ENCODE measurements at places on chromosomes 11 and 22. TPM values are rescaled to one million over a fixed set of nuclear protein-coding genes. Genes with fewer than 3 reads are reported as not detected.
A peak's percentile ranks its signal among the peaks of the same experiment; 100 is the strongest.

DNA sequence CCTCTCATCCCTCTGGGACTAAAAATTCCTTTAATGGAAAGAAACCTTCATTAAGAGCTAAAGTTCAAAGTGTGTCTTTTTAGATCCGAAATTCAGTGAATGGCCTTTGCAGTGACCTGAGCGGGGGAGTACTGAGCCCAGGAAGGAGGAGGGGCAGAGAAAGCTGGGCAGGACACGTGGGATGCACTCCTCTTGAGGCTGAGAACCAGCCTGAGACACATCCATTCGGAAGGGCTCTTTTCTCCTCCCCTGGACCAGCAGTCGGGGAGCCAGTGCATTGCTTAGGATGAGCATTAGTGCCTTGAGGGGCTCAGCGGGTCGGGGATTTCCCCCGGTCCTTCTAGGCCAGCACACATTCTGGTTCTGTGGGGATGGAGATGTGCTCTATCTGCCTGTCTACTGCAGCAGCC lies 258.9 kb upstream of the B3GAT1 start:
- H3K4me3 ChIP-seq, result no peak overlapping the region
- H3K27ac ChIP-seq, result no peak overlapping the region

GRCh38 chr22:41910050-41911000 lies 4.5 kb downstream of the SHISA8 start:
- H3K4me1 ChIP-seq, result no peaks in the 10 kb centered on the region
- peaks cover 36% of the 10 kb centered on the region for H3K27me3 ChIP-seq
- H3K4me3 ChIP-seq, result no peak overlapping the region
- H3K36me3 ChIP-seq, result peaks cover 5% of the 10 kb centered on the region
- DNase-seq, result no peak

DNA sequence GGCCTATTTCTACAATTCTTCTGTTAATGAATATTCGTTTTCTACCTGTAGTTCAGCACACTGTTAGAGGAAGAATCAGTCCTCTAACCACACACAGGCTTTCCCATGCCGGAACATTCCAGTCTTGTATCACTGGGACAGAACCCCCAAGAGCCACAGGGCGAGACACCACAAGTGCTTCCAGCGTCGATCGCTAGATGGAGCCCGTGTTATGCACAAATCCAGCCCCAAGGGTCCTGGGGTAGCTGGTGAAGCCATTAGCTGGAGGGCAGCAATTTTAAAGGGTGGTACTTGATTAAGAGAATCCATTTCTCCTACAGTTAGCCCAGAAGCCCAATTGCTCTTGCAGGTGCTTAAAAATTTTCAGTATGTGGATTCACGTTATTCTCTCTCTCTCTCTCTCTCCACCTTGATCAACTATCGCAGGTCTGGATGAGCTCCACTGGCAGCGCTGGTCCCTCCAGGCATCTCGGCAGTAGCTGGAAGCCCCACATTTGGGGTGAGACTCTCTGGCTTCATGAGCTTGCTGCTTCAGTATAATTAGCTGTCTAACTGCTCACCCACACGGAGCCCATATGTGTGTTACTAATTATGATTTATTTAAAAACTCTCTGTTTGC lies 148.2 kb upstream of the SNX19 start:
- H3K36me3 ChIP-seq, result no peaks in the 10 kb centered on the region
- peaks cover 31% of the 10 kb centered on the region for H3K27me3 ChIP-seq
- H3K4me1 ChIP-seq, result peaks cover 16% of the 10 kb centered on the region
- DNase-seq, result no peak
- H3K27ac ChIP-seq, result peak overlapping the region; percentile 22
- no peak overlapping the region for H3K4me3 ChIP-seq

DNA sequence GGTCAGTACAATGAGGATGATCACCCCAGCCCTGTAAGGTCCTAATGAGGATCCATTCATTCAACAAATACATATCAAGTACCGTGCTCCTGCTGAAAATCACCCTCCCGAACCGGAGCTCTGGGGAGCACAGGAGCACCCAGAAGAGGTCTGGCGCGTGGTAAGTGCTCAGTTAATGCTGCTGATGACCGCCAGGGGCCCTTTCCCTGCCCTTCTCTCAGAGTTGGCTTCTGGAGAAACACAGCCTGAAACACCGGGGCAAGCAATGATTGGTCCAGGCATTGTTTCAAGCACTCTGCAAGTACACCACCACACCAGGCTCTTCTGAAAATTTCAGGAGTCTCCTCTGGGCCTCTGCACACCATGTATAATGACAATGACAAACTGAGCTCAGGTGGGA lies 3.8 kb upstream of the CCDC86 start:
- no peaks in the 10 kb centered on the region for H3K36me3 ChIP-seq
- peaks cover 14% of the 10 kb centered on the region for H3K4me1 ChIP-seq
- peaks cover 19% of the 10 kb centered on the region for H3K27me3 ChIP-seq
- no peak overlapping the region for H3K27ac ChIP-seq

GRCh38 chr11:4381901-4382300 lies 11.6 kb downstream of the TRIM21 start:
- peaks cover 18% of the 10 kb centered on the region for H3K36me3 ChIP-seq
- H3K4me1 ChIP-seq, result no peaks in the 10 kb centered on the region
- H3K4me3 ChIP-seq, result no peak overlapping the region

DNA sequence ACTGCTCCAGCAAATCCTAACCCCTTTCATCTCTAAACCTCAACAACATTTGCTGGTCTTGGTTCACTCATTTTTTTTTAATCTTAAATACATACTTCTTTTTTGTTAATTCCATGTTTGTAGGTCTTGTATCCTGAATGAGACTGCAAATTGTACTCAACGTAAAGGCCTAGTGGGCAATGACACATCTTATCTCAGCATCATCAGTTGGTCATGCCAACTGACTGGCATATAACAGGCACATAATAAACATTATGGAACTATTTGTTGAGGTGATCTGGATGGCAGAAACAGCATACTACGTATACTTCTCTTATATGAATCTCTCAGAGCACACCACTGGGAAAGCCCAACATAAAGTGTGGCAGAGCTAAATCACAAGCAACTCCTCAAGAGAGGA lies 116.7 kb downstream of the RBFOX2 start:
- DNase-seq, result no peak
- H3K27me3 ChIP-seq, result no peaks in the 10 kb centered on the region

GRCh38 chr11:33362051-33362910 lies 105.1 kb downstream of the HIPK3 start:
- H3K4me1 ChIP-seq, result no peaks in the 10 kb centered on the region
- peaks cover 5% of the 10 kb centered on the region for H3K27me3 ChIP-seq
- H3K27ac ChIP-seq, result no peak overlapping the region

GRCh38 chr11:119641983-119642745 lies 86.8 kb downstream of the NECTIN1 start:
- H3K27ac ChIP-seq, result no peak overlapping the region
- DNase-seq, result no peak
- no peak overlapping the region for H3K4me3 ChIP-seq
- H3K36me3 ChIP-seq, result no peaks in the 10 kb centered on the region

DNA sequence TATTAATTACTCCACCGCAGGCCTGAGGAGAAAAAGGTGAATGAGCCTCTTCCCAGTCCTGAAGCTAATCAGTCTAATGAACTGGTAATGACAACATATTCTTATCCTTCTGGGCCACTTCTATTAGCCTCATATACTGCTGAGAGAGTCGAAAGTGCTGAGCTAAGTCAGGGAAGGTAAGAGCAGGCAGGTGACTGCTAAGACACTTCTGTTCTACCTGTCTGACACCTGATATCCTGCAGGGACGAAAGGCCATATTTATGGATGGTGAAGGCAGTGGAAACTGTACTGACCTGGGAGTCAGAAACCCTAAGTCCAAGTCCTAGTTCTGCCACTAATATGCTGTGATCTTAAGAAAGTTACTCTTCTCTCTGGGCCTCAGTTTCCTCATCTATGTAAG lies 3.5 kb downstream of the TBC1D10A start:
- peaks cover 31% of the 10 kb centered on the region for H3K4me1 ChIP-seq
- no peak overlapping the region for H3K4me3 ChIP-seq
- peaks cover 9% of the 10 kb centered on the region for H3K36me3 ChIP-seq
- DNase-seq, result no peak
- H3K27ac ChIP-seq, result no peak overlapping the region
- H3K27me3 ChIP-seq, result no peaks in the 10 kb centered on the region

- peaks cover 8% of the 10 kb centered on the region for H3K36me3 ChIP-seq
- H3K27me3 ChIP-seq, result no peaks in the 10 kb centered on the region
- peaks cover 29% of the 10 kb centered on the region for H3K4me1 ChIP-seq
- H3K27ac ChIP-seq, result peak overlapping the region; percentile 82
- H3K4me3 ChIP-seq, result peak overlapping the region; percentile 60
Measured at GRCh38 chr22:45207981-45208664, 32.6 kb downstream of the KIAA0930 start.

DNA sequence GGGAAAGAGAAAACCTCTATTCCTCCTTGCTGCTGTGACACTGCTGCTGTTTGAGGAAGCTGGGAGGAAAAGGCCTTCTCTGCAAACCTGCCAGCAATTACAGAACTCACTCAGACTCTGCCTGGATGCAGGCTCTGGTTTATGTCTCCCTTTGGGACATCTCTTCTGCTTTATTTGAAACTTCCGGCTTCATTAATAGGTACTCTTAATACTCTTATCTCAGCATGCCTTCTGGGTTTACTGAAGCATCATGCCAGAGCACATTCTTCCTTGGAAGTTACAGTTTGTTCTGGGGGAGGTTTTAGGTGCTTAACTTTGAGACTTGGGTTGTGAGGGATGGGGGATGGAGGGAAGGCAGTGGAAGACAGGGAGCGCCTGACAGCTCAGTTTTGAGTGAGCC lies 79.9 kb downstream of the NAV2 start:
- peaks cover 6% of the 10 kb centered on the region for H3K36me3 ChIP-seq
- peak overlapping the region; percentile 56 for H3K4me3 ChIP-seq
- peaks cover 32% of the 10 kb centered on the region for H3K4me1 ChIP-seq
- peaks cover 7% of the 10 kb centered on the region for H3K27me3 ChIP-seq
- peak overlapping the region; percentile 30 for H3K27ac ChIP-seq

DNA sequence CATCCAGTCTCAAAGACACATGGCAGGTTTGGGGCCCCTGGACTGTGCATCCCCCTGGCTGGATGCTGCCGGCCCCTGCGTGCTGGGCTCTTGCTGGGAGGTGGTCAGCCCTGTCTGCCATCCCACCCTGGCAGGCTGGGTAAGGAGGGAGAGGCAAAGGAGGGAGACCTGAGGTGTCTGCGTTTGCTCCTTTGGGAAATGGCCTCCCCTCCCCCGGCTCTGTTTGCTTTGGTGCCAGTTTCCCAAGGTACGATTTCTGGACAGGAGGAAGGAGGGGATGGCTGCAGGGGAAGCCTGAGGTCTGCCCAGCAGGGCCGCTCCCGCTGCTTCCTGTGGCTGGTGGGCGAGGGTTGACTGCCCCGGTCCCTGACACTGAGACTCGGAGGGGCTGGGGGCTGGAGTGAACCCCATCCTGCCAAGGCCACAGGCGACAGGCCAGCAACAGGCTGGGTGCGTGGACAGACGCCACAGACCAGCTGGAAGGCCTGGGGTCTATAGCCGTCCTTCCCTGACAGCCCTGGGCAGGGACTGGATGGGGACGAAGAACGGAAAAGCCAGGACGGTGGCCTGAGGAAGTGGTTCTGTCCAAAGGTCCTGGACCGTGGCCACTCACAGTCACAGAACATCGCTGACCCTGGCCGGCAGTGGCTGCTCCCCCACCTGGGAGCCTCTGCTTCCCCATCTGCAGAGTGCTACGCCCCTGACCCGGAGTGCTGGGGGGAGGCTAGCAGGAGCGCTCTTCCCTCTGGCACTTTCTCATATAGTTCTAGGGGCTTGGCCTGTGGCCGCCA lies 38.0 kb downstream of the OSBPL5 start:
- H3K27ac ChIP-seq, result no peak overlapping the region
- H3K4me3 ChIP-seq, result no peak overlapping the region
- H3K36me3 ChIP-seq, result peaks cover 4% of the 10 kb centered on the region
- H3K27me3 ChIP-seq, result no peaks in the 10 kb centered on the region
- no peak for DNase-seq
- no peaks in the 10 kb centered on the region for H3K4me1 ChIP-seq

DNA sequence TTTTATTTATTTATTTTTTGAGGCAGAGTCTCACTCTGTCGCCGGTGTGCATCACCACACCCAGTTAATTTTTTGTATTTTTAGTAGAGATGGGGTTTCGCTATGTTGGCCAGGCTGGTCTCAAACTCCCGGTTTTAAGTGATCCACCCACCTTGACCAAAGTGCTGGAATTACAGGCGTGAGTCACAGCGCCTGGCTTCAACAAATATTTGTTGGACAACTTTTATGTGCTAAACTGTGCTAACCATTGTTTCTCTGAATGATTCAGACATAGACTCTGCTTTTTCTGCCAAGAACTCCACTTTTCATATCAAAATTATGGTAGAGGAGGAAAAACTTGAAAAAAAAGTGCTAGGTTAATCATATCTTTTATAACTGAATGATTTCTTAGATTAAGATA lies 36.3 kb downstream of the MMP7 start:
- no peaks in the 10 kb centered on the region for H3K36me3 ChIP-seq
- no peak overlapping the region for H3K27ac ChIP-seq
- H3K27me3 ChIP-seq, result peaks cover 3% of the 10 kb centered on the region
- H3K4me3 ChIP-seq, result no peak overlapping the region

The OR8B2 gene
- total RNA-seq, result not detected

The TRIM34 gene
- total RNA-seq, result 2.4 TPM

The DDTL gene
- total RNA-seq, result not detected

The INS gene
- total RNA-seq, result 1,584 TPM
